ENCODE measurements at places on chromosomes 13 and 19. TPM values are rescaled to one million over a fixed set of nuclear protein-coding genes. Genes with fewer than 3 reads are reported as not detected.

DNA sequence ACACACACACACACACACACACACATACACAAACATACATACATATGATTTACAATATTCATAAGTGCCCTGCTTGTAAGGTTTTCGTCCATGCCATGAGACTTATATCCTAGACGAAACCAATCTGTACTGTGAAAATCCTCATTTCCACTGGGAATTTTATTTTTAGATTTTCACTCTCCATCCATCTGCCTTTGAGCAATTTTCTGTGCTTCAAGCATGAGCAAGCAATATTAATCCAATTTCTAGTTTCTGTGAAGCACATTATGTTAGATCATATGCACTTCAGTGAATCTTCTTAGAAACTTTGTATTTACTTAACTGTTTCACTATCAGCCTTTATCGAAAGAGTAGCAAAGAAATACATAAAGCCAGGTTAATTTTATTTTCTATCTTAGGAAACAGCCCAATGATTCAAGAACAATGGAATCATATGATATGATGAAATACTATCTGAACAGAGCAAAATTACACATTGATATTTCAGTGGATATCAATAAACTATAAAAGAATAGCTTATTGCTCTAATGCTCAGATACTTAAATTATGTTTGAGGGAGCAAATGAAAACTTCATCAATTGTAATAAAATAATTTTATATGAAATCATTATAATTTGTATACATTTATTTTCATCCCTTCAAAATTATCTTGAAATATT is 1100.7 kb upstream of the MIR17HG start:
- no peak overlapping the region for H3K27ac ChIP-seq
- H3K36me3 ChIP-seq, result no peaks in the 10 kb centered on the region
- no peak overlapping the region for H3K4me3 ChIP-seq
- H3K4me1 ChIP-seq, result no peaks in the 10 kb centered on the region

The TEX26 gene
- total RNA-seq, result not detected

- DNase-seq, result no peak
- peaks cover 1% of the 10 kb centered on the region for H3K27me3 ChIP-seq
- H3K4me1 ChIP-seq, result peaks cover 39% of the 10 kb centered on the region
- no peak overlapping the region for H3K27ac ChIP-seq
These were observed 16.8 kb downstream of the LGALS16 start for GRCh38 chr19:39672473-39672872.

GRCh38 chr13:111519490-111520170 is 199.2 kb downstream of the TEX29 start:
- H3K4me1 ChIP-seq, result no peaks in the 10 kb centered on the region
- H3K4me3 ChIP-seq, result no peak overlapping the region
- DNase-seq, result no peak
- H3K36me3 ChIP-seq, result no peaks in the 10 kb centered on the region
- peaks cover 3% of the 10 kb centered on the region for H3K27me3 ChIP-seq

DNA sequence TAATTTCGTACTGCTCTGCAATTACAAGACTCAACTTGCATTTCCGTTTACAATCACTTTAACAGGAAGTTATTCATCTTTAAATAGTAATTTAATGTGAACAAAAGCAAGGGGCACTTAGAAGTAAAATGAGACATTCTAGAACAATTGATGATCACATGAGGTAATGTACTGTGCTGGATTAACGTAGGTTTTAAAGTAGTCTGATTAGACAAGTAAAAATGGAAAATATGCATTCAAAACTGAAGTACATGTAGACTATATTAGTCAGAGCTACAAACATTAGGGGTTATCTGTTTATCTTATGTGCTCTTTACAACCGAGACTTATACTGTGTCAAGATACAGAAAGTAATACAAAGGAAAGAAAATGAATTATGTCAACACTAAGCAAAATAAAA is 1528.0 kb downstream of the SLITRK5 start:
- no peaks in the 10 kb centered on the region for H3K27me3 ChIP-seq
- DNase-seq, result no peak
- H3K36me3 ChIP-seq, result no peaks in the 10 kb centered on the region
- no peaks in the 10 kb centered on the region for H3K4me1 ChIP-seq
- H3K27ac ChIP-seq, result no peak overlapping the region
- H3K4me3 ChIP-seq, result no peak overlapping the region

DNA sequence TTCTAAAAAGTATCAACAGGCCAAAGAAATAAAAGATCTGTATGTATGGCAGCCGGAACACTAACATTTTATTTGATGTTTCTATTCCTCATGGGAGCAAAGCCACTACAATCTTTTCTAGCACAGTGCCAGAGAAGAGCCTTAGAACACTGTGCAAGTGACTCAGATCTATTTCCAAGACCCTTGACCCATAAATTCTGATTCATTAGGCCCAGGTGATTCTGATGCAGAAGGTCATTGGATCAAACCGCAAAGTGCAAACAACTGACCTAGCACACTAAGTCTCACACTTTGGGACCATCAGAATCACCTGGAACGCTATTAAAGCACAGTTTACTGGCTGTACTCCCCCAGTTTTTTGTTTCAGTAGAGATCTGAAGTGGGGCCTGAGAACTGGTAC is 87.6 kb downstream of the MYCBP2 start:
- H3K27ac ChIP-seq, result no peak overlapping the region
- H3K36me3 ChIP-seq, result peaks cover 22% of the 10 kb centered on the region
- DNase-seq, result no peak
- no peak overlapping the region for H3K4me3 ChIP-seq

DNA sequence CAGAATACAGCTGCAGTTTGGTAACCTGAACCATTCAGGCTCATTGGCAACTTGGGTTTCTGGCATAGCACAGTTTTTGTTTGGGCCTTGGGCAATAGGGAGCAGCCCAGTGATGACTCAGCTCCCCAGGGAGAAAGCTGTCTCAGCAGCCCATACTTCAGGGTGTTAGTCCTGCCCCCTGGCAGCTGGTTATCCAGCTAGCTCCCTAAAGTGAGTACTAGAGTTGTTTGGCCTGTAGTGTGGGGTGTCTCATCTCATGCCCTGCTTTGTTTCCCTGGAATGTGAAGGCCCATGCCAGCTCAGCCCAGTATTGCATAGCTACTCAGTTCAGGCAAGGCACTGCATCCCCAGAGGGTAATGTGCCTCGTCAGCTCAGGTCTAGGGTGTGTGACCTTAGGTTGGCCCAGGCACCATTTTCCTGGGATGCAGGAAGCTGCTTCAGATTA is 18.2 kb upstream of the ZNF543 start:
- no peak overlapping the region for H3K4me3 ChIP-seq
- H3K4me1 ChIP-seq, result no peaks in the 10 kb centered on the region
- no peak overlapping the region for H3K27ac ChIP-seq
- DNase-seq, result no peak
- peaks cover 82% of the 10 kb centered on the region for H3K36me3 ChIP-seq

DNA sequence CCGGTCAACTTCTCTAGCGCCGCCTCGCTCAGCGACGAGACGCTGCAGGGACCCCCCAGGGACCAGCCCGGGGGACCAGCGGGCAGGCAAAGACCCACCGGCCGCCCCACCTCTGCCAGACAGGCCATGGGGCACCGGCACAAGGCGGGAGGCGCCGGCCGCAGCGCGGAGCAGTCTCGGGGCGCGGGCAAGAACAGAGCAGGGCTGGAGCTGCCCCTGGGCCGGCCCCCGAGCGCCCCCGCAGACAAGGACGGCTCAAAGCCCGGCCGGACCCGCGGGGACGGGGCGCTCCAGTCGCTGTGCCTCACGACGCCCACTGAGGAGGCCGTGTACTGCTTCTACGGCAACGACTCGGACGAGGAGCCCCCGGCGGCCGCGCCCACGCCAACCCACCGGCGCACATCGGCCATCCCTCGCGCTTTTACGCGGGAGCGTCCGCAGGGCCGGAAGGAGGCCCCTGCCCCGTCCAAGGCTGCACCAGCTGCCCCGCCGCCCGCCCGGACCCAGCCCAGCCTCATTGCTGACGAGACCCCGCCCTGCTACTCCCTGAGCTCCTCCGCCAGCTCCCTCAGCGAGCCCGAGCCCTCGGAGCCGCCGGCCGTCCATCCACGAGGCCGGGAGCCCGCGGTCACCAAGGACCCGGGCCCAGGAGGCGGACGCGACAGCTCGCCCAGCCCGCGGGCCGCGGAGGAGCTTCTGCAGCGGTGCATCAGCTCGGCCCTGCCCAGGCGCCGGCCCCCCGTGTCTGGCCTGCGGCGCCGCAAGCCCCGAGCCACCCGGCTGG is 11.3 kb downstream of the C19orf25 start:
- H3K4me1 ChIP-seq, result peaks cover 14% of the 10 kb centered on the region
- H3K36me3 ChIP-seq, result no peaks in the 10 kb centered on the region
- peaks cover 17% of the 10 kb centered on the region for H3K27me3 ChIP-seq
- H3K27ac ChIP-seq, result no peak overlapping the region
- H3K4me3 ChIP-seq, result no peak overlapping the region

DNA sequence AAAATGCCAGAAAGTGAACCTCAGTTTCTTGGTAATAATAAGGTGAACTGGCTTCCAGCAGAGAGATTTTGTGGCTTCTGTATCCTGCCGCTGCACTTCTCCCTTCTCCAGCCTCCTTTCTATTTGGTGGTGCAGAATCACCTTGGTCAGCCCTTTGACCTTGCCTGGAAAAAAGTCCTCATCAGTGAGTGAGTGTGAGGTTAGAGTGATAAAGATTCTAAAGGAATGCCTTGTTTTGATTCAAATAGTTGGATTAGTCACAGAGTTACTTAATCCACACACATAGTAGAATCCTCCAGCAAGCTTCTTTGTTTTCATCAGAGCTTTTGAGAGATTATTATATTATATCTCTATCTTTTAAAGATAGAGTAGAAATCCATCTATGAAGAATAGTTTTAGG is 140.9 kb downstream of the KCNRG start:
- H3K36me3 ChIP-seq, result no peaks in the 10 kb centered on the region
- DNase-seq, result no peak
- peaks cover 3% of the 10 kb centered on the region for H3K27me3 ChIP-seq
- H3K4me3 ChIP-seq, result no peak overlapping the region

GRCh38 chr13:45748941-45749759 is 47.0 kb downstream of the CBY2 start:
- no peak for DNase-seq
- no peak overlapping the region for H3K27ac ChIP-seq
- no peaks in the 10 kb centered on the region for H3K4me1 ChIP-seq

DNA sequence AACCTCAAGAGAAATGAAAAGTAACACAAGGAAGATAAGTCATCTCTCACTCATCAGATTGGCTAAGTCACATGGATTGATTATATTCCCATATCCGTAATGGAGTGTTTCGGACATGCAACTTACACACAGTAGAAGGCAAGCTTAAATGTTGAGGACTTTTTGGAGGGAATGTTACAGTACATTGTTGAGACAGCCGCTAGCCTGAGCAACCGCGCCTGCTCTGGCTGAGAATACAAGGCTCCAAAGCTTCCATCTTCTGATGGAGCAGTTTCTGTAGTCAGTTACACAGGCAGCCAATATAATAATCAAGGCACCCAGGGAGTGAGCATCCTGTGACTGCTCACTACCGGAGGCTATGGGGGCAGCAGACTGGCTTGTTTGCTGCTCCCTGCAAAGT is 1.0 kb upstream of the CRYL1 start:
- no peak for DNase-seq
- H3K27ac ChIP-seq, result peak overlapping the region; percentile 83
- peaks cover 32% of the 10 kb centered on the region for H3K4me1 ChIP-seq

DNA sequence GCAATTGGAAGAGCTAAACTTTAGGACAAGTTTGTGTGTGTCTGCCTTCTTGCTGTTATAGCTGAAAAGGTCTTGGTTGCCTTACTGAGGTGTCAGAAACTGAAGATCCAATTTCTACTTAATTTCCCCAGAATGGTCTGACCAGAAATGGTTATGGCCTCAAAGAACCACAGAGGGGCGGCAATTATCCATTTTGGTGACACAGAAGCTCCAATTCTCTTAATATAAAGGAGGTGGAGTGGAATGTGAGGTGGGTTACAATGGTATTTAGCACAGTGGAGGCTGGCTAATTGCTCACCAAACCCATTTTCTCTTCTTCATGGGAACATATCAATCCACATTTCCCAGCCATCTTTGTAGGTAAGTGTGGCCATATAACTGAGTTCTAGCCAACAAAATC is 1157.2 kb downstream of the OLFM4 start:
- H3K4me1 ChIP-seq, result no peaks in the 10 kb centered on the region
- H3K27ac ChIP-seq, result no peak overlapping the region
- H3K27me3 ChIP-seq, result no peaks in the 10 kb centered on the region
- no peak for DNase-seq
